ENCODE measurements at places on chromosomes 6 and 20. TPM values are rescaled to one million over a fixed set of nuclear protein-coding genes. Genes with fewer than 3 reads are reported as not detected.
A peak's percentile ranks its signal among the peaks of the same experiment; 100 is the strongest.

LGSN gene
- not detected for total RNA-seq

DNA sequence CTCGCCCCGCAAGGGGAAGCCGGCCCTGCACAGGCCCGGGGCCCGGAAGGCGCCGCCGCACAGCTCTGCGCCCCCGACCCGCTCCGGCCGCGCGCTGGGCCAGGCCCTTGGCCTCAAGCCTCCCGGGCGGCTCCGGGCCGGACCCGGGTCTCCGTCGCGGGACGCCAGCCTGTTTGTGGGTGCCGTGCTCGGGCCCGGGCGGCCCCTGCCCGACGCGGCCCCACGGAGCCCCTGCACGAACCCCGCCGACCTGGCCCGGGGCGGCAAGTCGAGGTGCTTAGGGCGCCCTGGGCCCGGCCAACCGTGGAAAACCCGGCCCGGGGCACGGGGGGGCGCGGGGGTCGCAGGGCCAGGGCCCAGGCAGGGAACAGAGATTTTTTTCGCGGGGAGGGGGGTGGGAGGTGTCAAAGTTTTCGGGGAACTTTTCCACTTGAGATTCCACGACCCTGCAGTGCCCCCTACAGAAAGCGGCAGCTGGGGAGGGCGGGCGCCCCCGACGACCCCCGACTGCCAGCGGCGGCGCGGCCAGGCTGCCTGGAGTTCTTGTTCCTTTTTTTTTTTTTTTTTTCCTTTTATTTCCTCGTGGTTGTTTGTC is 805 bp upstream of the STX16 start:
- peak overlapping the region; percentile 82 for H3K27ac ChIP-seq
- no peaks in the 10 kb centered on the region for H3K27me3 ChIP-seq
- H3K4me1 ChIP-seq, result peaks cover 35% of the 10 kb centered on the region
- peak; percentile 42 for DNase-seq

CCDC170 gene
- 0.11 TPM for total RNA-seq

- no peak for DNase-seq
- H3K36me3 ChIP-seq, result no peaks in the 10 kb centered on the region
Measured at GRCh38 chr6:145483191-145483996, 251.9 kb downstream of the EPM2A start.

BEND6 gene
- total RNA-seq, result 20.6 TPM

GRCh38 chr20:32320305-32320704 is 37.8 kb upstream of the ASXL1 start:
- no peak overlapping the region for H3K4me3 ChIP-seq
- no peak for DNase-seq
- no peaks in the 10 kb centered on the region for H3K27me3 ChIP-seq
- H3K36me3 ChIP-seq, result peaks cover 28% of the 10 kb centered on the region
- H3K4me1 ChIP-seq, result peaks cover 4% of the 10 kb centered on the region
- no peak overlapping the region for H3K27ac ChIP-seq

DNA sequence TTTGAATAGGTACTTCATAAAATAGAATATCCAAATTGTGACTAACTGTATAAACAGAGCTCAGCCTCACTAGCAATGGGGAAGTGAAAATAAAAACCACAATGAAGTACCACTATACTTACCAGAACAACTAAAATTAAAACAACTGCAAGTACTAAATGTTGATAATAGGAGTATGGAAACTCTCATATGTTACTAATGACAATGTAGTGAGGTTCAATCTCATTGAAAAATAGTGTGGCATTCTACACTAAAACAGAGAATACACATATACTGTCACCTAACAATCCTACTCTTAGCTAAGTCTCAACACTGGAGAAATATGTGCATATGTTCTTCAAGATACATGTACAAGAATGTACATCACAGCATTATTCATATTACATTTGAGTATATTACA is 132.0 kb upstream of the CARMIL1 start:
- H3K36me3 ChIP-seq, result no peaks in the 10 kb centered on the region
- H3K27me3 ChIP-seq, result no peaks in the 10 kb centered on the region
- no peak overlapping the region for H3K4me3 ChIP-seq
- no peak overlapping the region for H3K27ac ChIP-seq

- peak overlapping the region; percentile 78 for H3K4me3 ChIP-seq
- H3K36me3 ChIP-seq, result no peaks in the 10 kb centered on the region
- peak overlapping the region; percentile 92 for H3K27ac ChIP-seq
- DNase-seq, result peak; percentile 97
- H3K27me3 ChIP-seq, result no peaks in the 10 kb centered on the region
Measured at GRCh38 chr6:4687989-4688947, 87.9 kb upstream of the CDYL start.

- H3K36me3 ChIP-seq, result no peaks in the 10 kb centered on the region
- H3K4me1 ChIP-seq, result peaks cover 15% of the 10 kb centered on the region
- no peak overlapping the region for H3K4me3 ChIP-seq
- peak; percentile 39 for DNase-seq
- H3K27ac ChIP-seq, result no peak overlapping the region
- no peaks in the 10 kb centered on the region for H3K27me3 ChIP-seq
Measured at GRCh38 chr6:160967833-160968232, 23.7 kb upstream of the MAP3K4 start.

GRCh38 chr6:35544769-35545361 is 32.2 kb upstream of the TULP1 start:
- H3K27ac ChIP-seq, result no peak overlapping the region
- H3K4me3 ChIP-seq, result no peak overlapping the region
- no peak for DNase-seq
- H3K36me3 ChIP-seq, result no peaks in the 10 kb centered on the region

GRCh38 chr6:45605971-45606370 is 228.2 kb upstream of the SUPT3H start:
- no peak overlapping the region for H3K27ac ChIP-seq
- DNase-seq, result no peak
- peaks cover 17% of the 10 kb centered on the region for H3K4me1 ChIP-seq
- H3K4me3 ChIP-seq, result no peak overlapping the region
- no peaks in the 10 kb centered on the region for H3K36me3 ChIP-seq
- H3K27me3 ChIP-seq, result no peaks in the 10 kb centered on the region

DNA sequence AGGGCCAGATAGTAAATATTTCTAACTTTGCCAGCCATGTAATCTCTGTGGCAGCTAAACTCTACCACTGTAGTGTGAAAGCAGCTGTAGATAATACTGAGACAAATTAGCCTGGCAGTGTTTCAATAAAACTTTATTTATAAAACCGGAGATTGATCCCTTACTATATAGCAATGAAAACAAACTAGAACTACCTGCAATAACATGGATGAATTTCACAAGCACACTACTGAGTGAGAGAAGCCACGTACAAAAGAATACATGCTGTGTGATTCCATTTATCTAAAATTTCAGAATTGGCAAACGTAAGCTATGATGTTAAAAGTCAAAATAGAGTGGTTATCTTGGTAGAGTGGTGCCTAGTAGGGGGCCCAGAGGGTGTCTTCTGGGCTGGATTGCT is 198.7 kb upstream of the SGK1 start:
- peak overlapping the region; percentile 53 for H3K4me3 ChIP-seq
- no peaks in the 10 kb centered on the region for H3K27me3 ChIP-seq
- no peaks in the 10 kb centered on the region for H3K36me3 ChIP-seq
- peaks cover 47% of the 10 kb centered on the region for H3K4me1 ChIP-seq
- peak overlapping the region; percentile 80 for H3K27ac ChIP-seq

Data from GM23248 (cell line).